ENCODE measurements at places on chromosomes 11 and 22.

- DNase-seq: peak; percentile 68
Measured at GRCh38 chr22:39622881-39623367, 52.4 kb downstream of the CACNA1I start.

DNA sequence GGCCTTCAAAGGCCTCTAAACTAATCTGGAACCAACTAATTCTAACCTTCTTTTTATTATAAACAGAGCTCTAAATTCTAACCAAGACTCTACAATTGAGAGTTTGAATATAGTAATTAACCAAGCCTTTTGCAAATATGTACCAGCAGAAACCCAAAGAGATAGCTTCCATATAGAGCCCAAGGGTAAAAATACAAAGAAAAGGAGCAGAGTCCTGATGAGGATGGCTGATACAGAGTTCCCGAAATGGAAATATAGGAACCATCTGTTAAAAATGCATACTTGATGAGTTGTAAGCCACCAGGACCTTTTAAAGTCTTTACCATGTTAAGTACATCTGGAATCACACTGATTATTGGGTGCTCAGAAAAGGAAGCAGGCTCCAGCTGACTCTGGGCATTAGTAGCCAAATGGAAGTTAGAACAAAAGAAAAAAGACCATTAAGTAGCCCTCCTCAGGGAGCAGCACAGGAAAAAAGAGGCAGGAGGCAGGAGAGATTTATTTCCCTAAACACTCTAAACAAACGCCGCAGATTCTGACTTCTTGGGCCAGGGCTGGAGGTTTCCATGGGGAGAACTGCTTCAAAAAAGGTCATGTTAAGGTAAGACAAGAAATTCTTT, 463.1 kb upstream of the FAT3 start:
- no peak for DNase-seq

DNA sequence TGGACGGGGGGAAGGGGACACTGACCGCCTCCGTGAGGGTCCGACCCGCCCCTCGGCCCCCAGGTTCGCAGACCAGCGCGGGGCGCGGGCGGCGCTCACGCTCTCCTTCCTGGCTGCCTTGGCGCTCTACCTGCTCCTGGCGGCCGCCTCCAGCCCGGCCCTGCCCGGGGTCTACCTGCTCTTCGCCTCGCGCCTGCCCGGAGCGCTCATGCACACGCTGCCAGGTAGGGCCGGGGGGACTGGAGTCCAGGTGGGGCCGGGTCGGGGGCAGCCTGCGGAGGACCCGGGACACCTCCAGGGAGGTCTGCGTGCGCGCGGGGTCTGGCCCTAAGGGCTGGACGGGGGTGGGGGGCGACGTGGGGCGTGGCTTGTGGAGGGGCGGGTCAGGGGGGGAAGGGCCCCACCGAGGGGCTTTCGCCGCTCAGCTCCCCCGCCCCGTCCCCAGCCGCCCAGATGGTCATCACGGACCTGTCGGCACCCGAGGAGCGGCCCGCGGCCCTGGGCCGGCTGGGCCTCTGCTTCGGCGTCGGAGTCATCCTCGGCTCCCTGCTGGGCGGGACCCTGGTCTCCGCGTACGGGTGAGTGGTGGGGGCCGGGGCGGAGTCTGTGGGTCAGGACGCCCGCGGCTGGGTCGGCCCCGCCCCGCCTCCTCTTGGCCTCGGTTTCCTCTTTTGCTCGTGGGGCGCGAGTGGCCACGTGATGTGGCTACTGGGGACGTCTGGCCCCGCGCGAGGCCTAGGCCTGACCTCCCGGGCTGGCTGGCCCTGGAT, 19.9 kb downstream of the PHLDA2 start:
- DNase-seq: no peak

GRCh38 chr11:72637198-72637597, 37.0 kb downstream of the PDE2A start:
- no peak for DNase-seq

DNA sequence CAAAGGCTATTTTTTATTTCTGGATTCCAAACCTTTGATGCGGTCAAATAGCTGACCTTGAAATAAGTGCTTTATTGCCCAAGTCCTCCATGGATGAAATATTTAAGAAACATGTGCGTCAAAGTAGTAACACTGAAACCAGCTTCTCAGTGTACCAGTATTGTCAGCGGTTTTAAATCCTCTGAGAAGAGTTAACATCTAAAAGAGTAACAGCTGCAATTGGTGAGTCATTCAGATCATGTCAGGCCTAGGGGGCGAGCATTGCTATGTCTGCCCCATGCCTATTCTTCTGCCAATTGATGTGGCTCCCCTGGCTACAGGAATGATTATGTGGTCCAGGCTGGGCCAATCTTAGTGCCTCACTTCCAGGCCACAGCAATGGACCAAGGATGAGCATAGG, 263.3 kb upstream of the SORL1-AS1 start:
- DNase-seq: no peak

GRCh38 chr11:118812485-118812884, 21.5 kb upstream of the DDX6 start:
- no peak for DNase-seq

GRCh38 chr22:21972293-21972779, 10.3 kb downstream of the TOP3B start:
- DNase-seq: no peak

DNA sequence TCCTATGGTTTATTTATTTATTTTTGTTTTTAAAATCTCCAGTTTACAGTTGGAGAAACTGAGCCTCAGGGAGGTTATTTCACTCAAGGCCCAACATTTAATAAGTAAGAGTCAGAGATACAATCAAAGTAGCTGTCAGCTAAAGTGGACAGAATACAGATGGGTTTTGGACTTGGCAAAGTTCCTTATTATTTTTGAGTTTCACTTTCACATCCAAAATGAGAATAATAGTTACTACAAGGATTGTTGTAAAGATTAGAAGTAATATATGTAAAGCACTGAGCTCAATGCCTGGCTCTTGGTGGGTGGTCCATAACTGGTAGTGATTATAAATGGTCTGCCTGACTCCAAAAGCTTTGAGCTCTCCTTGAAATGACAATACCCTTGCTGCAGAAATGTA, 87.5 kb upstream of the SESN3 start:
- no peak for DNase-seq

DNA sequence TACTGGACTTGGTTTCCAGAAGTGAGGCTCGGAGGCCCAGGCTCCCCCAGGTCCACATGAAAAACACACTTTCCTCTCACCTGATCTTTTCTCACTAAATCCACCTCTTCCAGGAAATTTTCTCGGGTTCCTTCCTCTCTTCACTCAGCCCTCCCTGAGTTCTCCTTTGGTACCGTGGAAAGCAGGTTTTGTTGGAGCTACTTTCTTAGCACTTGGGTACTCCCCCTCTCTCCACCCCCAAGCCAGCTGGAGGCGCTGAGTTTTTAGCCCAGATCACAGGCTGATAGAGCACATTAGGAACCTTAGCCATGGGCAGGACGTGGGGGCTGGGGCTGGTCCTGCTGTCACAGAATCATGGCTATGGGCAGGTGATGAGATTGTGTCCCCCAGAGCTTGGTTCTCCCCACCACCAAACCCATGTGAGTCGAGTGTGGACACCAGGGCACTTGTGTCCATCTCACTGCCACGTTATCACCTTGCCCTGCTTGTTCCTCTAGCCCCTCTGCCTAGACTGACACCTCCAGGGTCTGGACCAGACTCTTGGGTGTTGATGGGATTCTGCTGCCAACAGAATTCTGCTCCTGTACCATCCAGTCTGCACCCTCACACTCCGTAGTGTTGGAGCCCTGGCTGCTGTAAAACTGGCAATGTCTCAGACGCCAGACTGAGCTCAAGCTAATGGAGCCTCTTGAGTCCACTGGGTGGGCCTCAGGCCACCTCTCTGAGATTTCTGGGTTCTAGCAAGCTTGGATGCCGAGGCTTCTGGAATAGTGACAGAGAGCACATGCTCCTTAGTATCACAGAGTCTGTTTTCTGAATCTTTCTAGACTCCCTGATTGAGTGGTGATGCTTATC, 74.9 kb upstream of the NARS2 start:
- DNase-seq: no peak

- DNase-seq: no peak
Measured at GRCh38 chr11:106990331-106990730, 27.9 kb downstream of the GUCY1A2 start.

- DNase-seq: peak; percentile 100
Measured at GRCh38 chr11:118435893-118436624, at the start of gene KMT2A. Gene KMT2A, plus strand, starts transcription at chr11:118436492. Its CDS starts 21 bp downstream, at chr11:118436513.

DNA sequence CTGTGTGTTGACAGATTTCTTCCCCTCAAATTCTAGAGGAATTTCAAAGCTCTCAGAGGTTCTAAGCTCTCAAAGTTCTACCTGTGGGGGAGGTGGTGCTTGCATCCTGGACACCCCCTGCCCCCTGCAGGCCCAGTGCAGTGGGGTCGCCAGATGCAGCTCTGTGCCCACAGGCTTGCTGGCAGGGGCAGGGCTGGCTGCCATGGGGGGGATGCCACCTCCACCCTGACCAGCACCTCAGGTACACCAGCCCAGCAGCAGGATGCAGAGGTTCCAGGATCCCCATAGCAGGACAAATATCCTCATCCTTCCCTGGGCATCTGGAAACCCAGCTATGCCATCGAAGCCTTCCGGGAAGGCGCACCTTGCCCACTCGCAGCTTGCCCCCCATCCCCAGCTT, 91.1 kb downstream of the BRD1 start:
- DNase-seq: no peak

GRCh38 chr11:15223318-15223717, 108.6 kb downstream of the INSC start:
- no peak for DNase-seq

DNA sequence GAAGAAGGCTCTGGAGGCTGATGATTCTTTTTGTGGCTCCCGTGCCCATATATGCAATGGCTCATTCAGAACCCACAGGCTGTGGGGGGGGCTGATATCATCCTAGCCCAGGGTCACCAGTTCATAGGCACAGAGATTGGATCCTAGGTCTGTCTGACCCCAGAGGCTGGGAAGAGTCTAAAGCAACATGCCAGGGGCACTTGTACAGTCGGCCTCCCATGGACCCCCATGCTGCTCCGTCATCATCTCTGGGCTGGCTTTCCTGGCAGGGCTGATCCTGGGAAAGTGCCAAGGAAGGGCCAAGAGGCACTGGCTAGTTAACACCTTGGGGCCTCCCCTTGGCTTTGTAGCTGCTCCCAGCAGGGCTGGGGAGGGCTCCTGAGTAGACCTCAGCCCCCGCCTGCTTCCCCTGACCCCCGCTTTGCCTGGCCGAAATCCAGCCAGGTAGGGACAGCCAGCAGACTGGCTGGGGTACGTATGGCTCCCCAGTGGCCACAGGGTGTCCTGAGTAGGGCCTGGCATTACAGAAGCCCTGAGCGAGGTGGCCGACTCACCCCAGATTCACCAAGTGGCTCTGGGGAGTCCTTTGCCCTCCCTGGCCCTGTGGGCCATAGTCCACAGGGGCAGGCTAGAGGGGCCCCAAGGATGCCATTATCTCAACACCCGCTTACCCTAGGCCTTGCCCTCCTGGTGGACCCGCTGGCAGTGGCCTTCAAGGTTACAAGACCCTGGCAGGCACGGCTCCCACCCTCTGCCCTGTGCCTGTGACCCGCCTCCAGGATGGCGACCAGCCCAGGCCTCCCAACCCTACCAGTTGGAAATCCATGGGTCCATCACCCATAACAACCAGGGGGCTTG, 22.5 kb downstream of the FADS3 start:
- no peak for DNase-seq

GRCh38 chr11:12503039-12503484, 125.7 kb downstream of the PARVA start:
- DNase-seq: no peak

DNA sequence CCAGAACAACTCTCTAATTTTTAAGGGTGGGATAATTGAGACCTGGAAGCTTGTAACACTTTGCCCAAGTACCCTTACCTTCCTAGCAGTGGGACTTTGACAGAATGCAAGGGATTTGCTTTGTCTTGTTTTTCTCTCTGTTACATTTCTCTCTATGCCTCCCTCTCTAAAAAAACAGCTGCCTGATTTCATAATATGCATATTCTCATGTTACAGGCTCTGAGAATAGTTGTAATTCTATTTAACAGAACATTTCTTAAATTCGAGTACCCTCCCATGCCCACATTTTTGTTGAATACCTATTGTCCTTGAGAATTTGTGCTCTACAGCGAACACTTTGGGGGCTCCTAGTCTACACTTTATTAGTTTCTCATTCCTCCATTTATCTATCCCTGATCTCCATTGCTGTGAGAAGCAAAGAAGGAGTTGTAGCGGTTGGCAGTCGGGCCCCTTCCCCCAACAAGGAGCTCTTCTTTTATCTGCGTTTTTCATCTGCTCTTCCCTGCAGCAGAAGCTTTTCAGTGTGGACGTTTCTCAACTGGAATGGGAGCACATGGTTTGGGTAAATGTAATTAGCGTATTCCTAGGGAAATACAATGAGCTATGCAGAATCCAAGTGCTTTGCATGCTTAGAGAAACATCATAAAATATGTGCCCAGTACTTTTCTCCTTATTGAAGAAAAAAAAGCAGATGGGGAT, 117.7 kb upstream of the CCDC90B start:
- DNase-seq: no peak

DNA sequence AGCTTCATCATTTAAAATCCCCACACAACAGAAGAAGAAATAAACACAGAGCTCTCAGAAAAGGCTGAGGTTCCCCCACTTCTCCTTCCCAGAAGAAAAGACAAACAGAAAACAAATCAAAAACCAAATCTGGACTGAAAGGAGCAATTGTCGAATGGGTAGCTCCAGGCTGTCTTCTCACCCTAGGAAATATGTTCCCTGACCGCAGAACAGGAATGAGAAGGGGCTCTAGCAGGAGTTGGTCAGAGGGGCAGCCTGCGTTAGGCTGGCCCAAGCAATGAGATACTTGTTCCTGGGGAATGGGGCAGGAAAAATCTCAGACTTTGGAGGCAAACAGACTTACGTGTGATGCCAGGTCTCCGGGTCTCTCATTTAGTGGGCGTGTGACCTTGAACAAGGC, 562.6 kb upstream of the CADM1 start:
- DNase-seq: no peak

- no peak for DNase-seq
Measured at GRCh38 chr11:86931548-86932258, 23.5 kb downstream of the FZD4 start.

GRCh38 chr11:94926698-94927237, 46.6 kb downstream of the CWC15 start:
- peak; percentile 84 for DNase-seq

DNA sequence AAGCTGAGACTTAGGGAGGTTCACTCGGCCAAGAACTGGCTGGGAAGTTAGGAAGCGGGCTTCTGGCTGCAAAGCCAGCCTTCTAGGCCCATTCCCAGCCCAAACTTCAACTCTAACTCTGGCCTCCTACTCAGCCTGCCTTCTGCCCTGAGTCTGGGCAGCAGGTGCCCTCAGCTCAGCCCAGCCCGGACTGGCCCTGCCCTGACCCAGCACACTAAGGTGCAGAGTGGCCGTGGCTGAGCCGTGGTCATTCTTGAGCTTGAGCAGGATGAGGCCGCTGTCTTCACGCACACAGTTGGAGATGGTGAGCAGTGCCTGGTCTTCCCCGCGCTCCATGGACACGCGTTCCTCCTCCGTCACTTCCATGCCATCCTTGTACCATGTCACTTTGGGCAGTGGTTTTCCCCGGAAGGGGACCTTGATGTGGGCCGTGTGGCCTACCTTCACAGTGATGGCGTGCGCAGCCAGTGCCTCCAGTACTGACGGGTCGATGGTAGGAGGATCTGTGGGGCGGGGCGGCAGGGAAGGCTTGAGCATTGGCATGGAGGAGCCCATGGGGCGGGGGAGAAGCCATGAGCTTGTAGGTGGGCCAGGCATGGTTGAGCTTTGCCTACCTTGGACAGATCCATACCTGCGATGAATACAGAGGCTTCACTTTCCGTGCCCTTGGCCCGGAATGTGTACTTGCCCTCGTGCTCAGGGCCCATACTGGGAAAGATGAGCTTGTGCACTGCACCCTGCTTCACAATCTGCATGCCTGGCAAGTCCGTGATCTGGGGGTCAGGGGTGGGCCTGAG, 12.1 kb downstream of the IGSF22 start:
- no peak for DNase-seq
